ENCODE measurements at places on chromosomes 16 and 17.

- DNase-seq: no peak
Measured at GRCh38 chr16:81067166-81067565, 9.9 kb downstream of the C16orf46 start.

GRCh38 chr16:23974223-23974622 lies 138.4 kb downstream of the PRKCB start:
- no peak for DNase-seq

- no peak for DNase-seq
Measured at GRCh38 chr17:36824678-36825101, 112.6 kb upstream of the LHX1 start.

DNA sequence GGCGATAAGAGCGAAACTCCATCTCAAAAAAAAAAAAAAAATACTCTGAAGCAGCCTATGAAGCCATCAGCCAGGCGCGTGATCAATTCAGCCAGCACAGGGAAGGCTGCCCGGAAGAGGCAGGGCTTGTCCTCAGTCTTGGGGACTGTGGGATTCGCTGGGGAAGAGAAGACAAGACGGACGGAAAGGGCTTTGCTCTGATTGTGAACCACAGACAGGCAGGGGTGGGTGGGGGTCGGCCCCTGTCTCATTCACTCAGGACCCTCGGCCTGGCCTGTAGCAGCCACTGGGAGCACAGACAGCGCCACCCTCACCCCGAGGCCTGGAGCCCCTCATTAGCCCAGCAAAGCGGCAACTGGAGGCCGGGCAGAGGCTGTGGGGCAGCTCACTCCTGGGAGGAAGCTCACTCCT lies 37.2 kb downstream of the ABR start:
- DNase-seq: no peak

- no peak for DNase-seq
Measured at GRCh38 chr17:76145231-76146052, 4.4 kb upstream of the FOXJ1 start.

GRCh38 chr17:30225919-30226553 lies 9.5 kb downstream of the SLC6A4 start:
- no peak for DNase-seq

DNA sequence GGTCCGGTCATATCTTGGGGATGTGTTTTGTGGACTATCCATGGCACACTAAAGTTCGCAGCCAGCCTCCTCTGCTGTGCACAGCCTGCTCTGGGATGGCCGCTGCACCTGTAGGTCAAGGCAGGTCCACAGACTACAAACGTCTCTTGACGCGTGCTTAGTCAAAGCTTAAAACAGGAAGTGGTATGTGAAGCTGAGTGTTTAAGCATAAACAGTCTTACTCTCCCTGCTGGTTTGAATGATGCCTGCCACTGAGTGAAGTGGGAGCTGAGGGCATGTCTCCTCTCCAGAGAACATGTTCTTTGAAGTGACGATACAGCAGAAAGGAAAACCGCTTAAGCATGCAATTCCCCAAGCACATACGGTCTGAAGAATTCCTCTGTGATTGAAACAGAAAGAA lies 365.6 kb downstream of the SLC39A11 start:
- peak; percentile 67 for DNase-seq

- DNase-seq: no peak
Measured at GRCh38 chr17:71208111-71208704, 912.6 kb upstream of the SOX9 start.

GRCh38 chr17:81453712-81454111 lies 58.5 kb downstream of the BAHCC1 start:
- DNase-seq: peak; percentile 72

DNA sequence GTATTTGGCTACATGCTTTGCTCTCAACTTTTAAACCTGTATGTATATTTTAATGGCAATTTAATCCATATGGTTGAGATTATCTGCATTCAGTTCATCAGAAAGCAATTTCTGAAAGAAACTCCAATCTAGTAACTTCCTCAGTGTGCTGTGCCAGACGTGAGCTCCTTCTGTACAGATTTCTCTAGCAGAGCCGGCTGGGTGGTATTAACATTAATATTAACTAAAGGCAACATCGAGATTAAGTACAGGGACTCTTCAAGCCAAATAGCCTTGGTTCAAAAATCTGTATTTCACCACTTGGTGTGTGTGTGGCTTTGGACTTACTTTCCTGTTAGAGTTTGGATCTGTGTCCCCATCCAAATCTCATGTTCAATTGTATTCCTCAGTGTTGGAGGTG lies 55.5 kb upstream of the NUDT7 start:
- DNase-seq: no peak

DNA sequence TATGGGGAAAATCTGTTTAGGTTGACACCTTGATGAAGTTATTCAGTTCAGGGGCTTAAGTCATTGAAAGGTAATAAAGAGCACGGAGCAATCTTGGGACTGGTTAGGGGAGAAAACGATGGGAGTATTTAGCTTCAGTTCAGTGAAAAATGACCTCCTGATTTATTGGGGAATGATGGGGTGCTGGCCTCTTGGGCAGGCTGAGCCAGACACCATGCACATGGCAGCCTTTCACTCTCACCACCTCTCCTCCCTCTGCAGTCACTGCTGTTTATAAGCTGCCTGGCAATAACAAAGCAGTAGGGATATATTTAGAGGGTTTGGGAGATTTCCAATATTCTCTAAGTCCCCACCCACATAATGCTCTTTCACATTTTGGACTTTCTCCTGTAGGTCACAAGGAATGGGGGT lies 140.5 kb upstream of the HS3ST2 start:
- no peak for DNase-seq

GRCh38 chr16:67445441-67445912 lies 14.6 kb downstream of the HSD11B2 start:
- no peak for DNase-seq

GRCh38 chr16:57629516-57630406 lies 1.3 kb downstream of the ADGRG1 start:
- no peak for DNase-seq

GRCh38 chr16:68548947-68549346 lies 9.9 kb downstream of the ZFP90 start:
- no peak for DNase-seq

DNA sequence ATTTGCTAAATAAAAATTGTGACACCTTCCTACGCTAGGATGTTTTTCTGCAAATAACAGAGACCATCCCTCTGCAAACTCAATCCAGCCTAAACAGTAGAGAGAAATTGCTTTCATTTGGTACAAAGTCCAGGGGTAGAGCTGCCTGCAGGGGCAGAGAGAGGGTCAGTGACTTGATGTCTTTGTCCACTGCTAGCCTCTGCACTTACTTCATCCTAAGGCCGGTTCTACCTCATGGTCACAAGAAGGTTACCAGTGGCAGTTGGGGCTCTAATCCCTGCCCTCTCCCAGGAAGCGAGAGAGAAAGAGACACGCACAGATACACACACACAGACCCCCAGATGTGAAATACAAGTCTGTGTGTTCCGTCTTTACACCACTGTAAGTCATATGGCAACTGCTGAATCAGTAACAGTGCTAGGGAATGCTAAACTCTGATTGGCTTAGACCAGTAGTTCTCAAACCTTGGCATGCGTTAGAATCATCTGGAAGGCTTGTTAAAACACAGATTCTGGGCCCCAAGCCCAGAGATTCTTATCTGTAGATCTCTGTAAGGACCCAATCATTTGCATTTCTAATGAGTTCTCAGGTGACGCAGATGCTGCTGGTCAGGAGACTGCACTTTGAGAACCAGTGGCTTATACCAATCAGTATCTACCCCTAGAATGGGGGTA lies 13.1 kb upstream of the LPCAT2 start:
- no peak for DNase-seq

DNA sequence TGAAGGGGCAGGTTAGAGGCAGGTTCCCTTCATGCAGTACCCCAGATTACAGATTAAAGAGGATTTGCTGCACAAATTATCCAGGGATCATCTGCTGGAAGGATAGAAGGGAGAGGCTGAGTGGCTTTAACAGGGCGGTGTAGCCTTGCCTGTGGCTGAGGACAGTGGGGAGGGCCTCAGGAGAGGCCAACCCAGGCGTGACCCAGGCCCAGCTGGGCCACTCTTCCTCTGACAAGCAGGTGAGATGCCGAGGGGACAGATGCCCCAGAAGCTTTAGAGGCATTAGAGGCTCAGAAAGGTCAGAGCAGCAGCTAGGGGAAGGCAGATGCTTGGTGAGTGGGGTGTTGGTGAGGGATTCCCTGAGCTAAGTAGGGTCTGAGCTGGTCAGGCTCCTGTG lies 18.1 kb upstream of the MTMR4 start:
- no peak for DNase-seq

DNA sequence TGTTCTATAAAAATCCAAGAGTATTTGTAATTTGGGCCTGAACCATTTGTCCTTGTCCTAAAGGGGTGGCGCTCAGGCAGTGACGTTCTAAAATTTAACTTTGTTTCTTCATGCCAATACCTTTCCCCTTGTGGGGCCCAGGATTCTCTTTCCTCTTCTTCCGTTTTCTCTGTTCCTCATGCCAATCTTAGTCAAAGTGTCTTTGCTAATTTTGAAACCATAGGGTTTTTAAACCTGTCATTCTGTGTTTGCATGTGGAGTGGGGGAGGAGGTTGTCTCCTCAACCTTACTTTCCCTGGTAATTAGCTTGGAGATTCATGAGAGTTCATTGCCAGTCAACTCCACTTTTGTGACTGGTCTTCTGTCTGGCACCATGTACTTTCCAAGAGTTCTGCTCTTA lies 337.1 kb downstream of the MAF start:
- DNase-seq: no peak

DNA sequence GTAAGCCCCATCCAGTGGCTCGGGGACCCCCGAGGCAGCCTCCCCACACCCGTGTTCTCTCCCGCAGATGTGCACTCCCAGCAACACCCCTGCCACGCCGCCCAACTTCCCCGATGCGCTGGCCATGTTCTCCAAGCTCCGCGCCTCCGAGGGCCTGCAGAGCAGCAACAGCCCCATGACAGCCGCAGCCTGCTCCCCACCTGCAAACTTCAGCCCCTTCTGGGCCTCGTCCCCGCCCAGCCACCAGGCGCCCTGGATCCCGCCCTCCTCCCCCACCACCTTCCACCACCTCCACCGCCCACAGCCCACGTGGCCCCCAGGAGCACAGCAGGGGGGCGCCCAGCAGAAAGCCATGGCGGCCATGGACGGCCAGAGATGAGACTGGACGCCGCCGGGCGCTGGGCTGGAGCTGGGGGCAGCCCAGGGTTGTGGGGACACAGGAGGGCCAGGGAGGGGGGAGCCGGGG lies 5.0 kb downstream of the UBALD2 start:
- no peak for DNase-seq

DNA sequence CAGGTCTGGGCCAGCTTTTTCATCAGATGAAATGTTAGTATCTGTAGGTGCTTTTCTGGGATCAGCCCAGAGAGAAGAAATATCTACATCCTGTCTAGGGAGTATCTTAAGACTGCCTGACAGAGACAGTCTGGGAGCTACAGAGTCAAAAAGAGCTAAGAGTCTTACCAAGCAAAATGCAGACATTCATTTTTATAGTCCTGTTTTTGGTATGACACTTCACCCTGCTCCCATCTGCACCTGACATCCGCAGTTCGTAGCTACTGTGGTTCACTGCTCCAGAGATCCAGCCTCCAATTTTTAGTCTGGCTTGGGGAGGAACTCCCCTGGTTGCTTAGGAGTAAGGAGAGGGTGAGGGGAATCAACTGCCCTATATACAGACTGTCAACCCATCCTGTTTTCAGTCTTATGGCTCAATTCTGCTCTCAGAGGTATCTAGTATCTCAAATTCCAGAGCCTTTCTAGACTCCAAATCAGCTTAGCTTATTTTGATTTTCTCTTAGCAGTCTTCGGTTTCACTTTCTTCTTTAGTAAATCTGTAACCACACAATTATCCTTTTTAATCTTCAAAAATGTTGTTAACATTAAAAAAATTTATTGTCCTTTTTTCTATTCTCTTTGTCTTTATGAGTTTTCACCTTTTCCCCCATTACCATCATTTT lies 97.8 kb downstream of the TMEM100 start:
- DNase-seq: no peak

- no peak for DNase-seq
Measured at GRCh38 chr17:6070430-6070912, 292 bp downstream of the WSCD1 start.

DNA sequence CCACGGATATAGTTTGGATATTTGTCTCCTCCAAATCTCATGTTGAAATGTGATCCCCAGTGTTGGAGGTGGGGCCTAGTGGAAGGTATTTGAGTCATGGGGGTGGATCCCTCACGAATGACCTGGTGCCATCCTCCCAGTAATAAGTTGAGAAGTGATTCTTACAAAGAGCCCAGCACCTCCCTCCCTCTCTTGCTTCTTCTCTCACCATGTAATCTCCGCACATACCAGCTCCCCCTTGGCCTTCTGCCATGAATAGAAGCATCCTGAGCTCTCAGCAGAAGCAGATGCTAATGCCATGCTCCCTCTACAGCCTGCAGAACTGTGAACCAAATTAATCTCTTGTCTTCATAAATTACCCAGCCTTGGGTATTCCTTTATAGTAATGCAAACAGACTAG lies 41.9 kb upstream of the RBBP6 start:
- DNase-seq: no peak

- DNase-seq: no peak
Measured at GRCh38 chr17:36464765-36465088, 21.8 kb upstream of the ZNHIT3 start.

GRCh38 chr17:60809421-60809820 lies 131.8 kb downstream of the BCAS3 start:
- no peak for DNase-seq

- no peak for DNase-seq
Measured at GRCh38 chr16:74169066-74169465, 127.5 kb upstream of the PSMD7 start.

DNA sequence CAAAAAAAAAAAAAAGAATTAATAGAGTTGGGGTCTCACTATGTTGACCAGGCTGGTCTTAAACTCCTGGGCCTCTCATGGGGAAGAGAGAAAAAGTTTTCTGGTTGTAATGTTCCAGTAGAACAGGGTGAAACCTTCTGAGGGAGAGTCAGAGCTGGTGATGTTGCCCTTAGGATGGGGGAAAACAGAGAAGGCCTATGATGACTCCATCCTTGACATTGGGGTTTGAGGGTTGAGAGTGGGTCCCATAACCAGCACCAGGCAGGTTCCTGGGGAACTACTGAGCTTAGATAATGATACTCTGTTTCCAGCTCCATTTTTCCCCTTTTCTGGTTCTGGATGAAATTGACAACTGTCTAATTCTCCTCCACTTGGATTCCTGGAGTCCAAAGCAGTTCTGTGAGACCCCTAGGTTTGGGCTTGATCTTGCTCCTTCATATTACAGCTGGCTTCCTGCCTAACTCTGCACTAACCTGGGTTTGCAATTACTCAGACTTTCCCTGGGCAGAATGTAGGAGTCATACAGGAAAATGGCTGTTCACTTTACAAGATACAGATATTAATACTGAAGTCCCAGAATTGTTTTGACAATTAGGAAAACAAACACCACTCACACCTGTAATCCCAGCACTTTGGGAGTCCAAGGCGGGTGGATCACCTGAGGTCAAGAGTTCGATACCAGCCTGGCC lies 62.8 kb upstream of the B4GALNT2 start:
- no peak for DNase-seq

Data from GM19239 (cell line).